Stimulated activated CD4-positive, alpha-beta T cell treated with anti-CD3 and anti-CD28 coated beads, Interleukin-1b, Interleukin-23, amount 100 ng/mL, for 24 hours (primary cell): ENCODE measurements at places on chromosomes 5 and 9.

GRCh38 chr5:30100929-30101328 is 1092.6 kb upstream of the CDH6 start:
- no peak for DNase-seq

- DNase-seq, result no peak
Measured at GRCh38 chr9:19294219-19294618, 63.7 kb downstream of the DENND4C start.

- no peak for DNase-seq
Measured at GRCh38 chr5:111782216-111782615, 25.2 kb upstream of the NREP start.

DNA sequence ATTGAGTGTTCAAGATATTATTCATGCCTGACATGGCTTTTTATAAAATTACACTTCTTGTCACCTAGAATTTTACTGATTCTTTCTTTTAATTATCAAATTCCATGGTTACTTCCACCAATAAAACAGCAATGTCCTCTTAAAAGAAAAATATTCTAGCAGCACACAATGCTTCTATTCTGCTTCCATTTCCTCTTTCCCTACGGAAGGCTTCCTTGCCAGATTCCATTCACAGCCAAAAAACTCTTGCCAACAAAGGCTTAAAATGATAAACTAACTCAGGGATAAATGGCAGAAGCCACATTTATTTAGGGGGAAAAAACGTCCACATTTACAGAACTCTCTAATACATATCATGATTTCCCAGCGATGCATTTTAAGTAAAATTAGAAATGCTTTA is 111.6 kb downstream of the CTNND2 start:
- DNase-seq, result no peak

- no peak for DNase-seq
Measured at GRCh38 chr9:26329974-26330373, 562.6 kb downstream of the CAAP1 start.
